ENCODE measurements at places on chromosomes 2 and 18. TPM values are rescaled to one million over a fixed set of nuclear protein-coding genes. Genes with fewer than 3 reads are reported as not detected.
A peak's percentile ranks its signal among the peaks of the same experiment; 100 is the strongest.

USP40 gene
- polyA plus RNA-seq: 26.2 TPM

DCAF17 gene
- 10.1 TPM for polyA plus RNA-seq

RPRM gene
- polyA plus RNA-seq: not detected

EIF5B gene
- 9.7 TPM for polyA plus RNA-seq

DNA sequence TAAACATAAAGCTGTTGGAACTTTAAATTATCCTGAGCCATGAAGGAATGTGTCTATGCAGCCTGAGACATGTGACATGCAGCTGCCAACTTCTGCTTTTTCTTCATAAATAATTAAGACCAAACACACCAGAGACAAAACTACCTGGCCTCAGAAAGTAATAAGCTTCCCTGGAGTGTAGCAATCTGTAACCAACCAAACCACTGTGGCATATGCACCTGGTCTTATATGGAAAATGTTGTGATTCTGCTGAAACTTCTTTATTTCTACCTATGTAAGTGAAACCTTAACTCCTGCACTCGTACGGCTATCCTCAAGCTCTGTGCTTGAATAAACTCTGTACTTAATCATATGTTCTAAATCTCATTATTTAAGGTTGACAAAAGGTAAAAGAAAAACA lies 515.0 kb downstream of the TMEM182 start:
- DNase-seq: no peak

DNA sequence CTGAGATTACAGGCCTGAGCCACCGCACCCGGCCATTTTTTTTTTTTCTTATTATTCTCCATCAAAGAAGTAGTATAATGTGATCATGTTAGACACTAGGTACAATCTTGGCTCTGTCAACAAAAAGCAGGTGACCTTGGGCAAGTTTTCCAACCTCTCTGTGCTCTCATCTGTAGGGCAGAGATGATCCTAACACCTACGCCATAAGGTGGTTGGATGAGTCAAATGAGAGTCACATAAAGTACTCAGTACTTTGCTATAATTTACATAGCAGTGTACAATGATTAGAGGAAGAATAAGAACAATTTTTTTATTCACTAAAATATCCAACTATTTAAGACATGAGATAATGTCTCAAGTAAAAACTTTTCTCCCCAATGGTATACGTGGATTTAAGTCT lies 128.6 kb downstream of the TGIF1 start:
- DNase-seq: peak; percentile 31

GRCh38 chr18:78367996-78368395 lies 611.6 kb upstream of the SALL3 start:
- no peak for DNase-seq

- DNase-seq: no peak
Observed at GRCh38 chr2:218878926-218879761, 1.5 kb upstream of the WNT10A start.

Data from fibroblast of lung (primary cell).